Cardiac muscle cell (in vitro differentiated cells and primary cell): ENCODE measurements at places on chromosomes 7 and 10.

GRCh38 chr10:75208181-75208580 is 2.4 kb upstream of the VDAC2 start:
- DNase-seq: peak; percentile 20

DNA sequence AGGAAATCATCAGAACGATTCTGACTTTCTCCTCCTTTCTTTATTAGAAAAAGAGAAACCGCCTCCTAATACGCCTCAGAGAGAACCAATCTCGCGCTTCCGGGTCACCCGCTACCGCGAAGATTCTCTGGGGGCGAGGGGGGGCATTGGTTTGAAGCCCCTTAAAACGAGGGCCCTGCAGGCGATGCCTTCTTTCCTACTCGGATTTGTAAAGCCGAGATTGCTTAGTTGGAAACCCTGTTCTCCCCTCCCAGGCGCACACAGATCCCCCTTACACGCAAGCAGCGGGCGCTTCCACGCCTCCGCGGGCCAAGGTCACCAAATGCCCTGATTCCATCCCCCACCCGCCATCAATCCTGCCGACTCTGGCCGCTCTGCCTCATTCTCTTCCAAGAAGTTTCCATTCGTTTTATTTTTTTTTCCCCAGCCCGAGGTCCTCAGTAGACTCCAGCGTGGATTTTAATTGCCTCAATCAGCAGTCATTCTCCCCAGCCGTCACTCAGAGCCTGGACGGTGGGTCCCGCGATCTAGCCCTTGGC is 1.1 kb upstream of the GAD2 start:
- DNase-seq: no peak

DNA sequence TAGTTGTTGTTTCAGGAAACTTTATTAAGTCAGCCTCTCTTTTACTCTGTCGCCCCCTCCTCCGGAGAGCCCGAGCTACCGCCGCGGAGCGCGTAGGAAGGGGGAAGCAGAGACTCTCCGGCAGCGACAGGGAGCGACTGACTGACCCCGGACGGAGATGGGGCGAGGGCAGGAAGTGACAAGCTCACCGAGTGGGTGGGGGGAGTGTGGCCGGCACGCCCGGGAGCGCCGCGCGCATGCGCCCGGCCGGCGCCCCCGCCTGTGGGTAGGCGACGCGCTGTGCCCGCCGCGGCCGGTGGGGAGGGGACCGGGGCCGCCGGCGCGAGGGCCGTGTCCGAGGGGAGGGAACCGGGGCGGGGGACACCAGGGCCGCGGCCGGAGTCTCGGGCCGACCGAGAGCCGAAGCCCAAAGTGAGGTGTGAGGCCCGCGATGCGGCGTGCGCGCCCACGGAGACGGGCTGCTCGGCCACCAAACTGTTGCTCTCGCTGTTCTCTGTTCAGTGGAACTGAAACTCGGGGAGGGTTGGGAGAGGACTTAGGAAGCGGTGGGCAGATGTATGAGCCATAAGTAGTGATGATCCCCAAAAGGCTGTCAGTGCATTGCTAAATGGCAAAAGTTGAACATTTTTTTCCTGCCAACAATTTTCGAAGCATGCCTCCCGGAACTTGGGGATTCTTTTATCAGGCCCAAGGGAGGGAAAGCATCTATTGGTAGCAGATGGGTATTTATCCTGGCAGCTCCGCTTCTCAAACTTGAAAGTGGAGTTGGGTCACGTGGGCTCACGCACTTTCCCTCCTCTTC is at the start of gene ZNF800:
Gene ZNF800, minus strand, starts transcription at position 143 of the 802 bp plus-strand sequence. CDS start 1,151 bp downstream, outside the sequence.
- DNase-seq: peak; percentile 90

DNA sequence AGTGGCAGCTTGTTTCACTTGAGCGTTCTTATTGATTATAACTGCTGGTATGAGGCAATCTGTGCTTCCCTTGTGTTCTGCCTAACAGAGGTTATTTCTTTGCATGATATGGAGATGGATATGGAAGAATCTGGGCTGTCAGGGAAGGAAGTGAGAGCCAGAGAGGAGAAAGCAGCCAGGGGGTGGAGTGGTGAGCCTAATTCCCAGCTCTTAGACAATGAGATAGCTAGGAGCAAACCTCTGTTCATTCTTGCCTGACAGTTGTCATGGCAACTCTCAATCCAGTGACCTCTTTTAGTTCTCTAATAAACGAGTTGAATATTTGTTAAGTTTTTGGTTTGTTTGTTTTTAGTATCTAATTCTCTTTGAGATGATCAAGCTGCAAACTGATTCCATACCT is 214.3 kb downstream of the NRG3 start:
- peak; percentile 9 for DNase-seq

- no peak for DNase-seq
Observed at GRCh38 chr10:111824128-111824527, 359.4 kb downstream of the GPAM start.

DNA sequence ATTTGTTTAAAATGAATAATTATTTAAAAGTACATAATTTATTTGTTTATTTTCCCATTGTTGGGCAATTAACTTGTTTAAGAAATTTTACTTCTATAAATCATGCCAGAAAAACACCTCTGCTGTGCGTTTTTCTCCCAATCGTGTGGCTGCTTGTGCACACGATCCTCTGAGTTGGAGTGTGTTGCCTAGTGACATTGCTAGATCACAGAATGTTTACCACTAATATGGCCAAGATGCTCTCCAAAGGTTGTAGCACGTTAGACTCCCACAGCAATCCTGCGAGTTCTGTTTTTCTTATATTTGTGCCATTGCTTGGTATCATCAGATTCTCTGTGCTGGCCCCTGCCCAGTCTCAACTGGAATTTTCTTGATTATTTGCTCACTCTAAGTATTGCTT is 207.1 kb upstream of the ADCY1 start:
- no peak for DNase-seq
